ENCODE measurements at places on chromosomes 16 and 17.

DNA sequence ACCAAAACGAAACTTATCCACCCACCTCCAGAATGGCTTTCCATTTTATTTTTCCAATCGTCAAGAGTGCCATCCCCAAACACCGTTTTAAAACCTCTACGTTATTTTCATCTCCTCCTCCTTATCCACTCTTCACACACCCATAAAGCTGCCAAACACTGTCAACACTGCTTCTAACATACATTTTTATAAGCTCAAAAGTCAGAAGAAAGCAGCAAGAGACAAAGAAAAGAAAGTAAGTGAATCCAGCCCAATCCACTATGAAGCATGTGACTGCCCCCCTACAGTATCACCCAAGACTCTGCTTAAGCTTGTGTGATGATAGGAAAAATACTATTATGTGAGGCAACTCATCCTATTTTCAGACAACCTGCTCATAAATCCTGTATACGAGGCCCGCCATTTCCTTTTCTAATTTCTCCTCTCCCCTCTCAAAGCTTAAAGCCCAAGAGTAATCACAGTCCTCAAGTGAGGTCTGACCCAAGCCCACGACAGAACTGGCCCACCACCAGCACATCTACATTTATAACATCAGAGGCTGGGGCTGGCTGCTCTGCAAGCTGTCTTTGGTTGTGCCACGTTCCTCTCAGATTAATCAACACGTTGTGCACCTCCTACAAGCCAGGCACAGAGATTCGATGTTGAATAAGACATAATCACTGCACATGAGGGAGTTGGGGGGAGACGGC is 16.3 kb downstream of the USP31 start:
- DNase-seq: no peak

- no peak for DNase-seq
These were observed 1.7 kb upstream of the ALOX12 start for GRCh38 chr17:6994118-6994598.

DNA sequence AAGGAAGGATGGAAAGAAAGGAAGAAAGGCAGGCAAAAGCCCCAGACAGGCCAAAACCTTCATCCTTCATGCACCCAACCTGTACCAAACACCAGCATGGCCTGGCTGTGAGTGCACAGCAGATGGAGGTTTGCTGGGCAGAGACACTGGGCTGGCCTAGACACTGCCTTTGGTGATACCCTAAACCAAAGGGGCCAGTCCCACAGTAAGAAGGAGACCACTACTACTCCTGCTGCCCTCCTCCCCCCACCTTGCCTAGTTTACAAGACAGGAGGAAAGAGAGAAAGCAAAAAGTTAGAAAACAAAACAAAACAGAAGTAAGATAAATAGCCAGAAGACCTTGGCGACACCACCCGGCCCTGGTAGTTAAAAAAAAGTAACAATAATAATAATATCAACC is 19.1 kb downstream of the QPRT start:
- DNase-seq: no peak

- no peak for DNase-seq
These were observed 50.5 kb upstream of the ZNF750 start for GRCh38 chr17:82890339-82890730.

- DNase-seq: no peak
These were observed 69.4 kb downstream of the WSB1 start for GRCh38 chr17:27363326-27363725.

DNA sequence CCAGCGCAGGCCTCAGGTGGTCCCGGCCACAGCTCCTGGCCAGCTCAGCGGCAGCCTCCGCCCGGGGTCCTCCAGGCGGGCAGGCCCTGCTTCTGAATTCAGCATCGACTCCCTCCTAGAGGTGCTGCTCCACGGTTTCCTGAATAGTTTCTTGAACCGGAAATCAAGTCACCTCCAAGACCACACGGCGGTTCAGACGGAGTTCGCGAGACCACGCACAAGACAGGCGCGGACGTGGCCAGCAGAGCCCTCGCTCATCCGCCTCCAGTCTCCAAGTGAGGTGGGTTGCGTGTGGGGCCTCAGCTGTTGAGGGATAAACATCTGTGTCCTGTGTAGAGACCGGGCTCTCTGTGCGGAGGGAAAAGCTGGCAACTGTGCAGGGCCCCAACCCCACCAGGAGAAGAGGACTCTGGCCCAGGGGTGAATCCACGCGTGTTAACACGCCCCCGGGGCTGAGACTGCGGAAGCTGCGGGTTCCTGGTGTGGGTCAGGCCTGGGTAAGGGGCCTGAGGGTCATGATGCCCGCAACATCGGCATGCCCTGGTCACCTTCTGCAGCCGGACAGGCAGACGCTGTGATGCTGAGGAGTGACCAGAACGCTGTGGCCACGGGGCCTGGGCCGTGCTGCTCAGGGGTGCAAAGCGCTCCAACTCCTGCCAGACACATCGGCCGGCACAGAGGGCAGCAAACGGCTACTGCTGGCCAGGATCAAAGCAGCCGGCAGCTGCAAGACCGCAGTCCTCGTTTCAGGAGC is 55.0 kb upstream of the METRNL start:
- no peak for DNase-seq

DNA sequence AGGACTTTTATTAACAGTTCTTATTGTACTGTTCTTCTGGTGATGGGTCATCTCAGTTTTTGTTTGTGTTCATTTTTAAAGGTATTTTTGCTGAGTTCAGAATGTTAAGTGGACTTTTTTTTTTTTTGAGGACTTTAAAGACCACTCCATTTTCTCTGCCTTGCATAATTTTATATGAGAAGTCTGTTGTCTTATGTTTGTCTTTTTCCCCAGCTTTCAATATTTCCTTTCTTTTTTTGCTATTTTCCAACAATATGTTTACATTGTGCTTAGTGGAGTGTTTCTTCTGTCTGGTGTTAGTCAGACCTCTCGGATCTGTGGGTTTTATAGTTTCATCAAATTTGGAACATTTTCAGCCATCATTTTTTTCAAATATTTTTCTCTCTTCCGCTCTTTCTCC is 290.0 kb upstream of the TNRC6C start:
- no peak for DNase-seq

- DNase-seq: no peak
These were observed 16.0 kb upstream of the SPPL2C start for GRCh38 chr17:45828582-45829133.

DNA sequence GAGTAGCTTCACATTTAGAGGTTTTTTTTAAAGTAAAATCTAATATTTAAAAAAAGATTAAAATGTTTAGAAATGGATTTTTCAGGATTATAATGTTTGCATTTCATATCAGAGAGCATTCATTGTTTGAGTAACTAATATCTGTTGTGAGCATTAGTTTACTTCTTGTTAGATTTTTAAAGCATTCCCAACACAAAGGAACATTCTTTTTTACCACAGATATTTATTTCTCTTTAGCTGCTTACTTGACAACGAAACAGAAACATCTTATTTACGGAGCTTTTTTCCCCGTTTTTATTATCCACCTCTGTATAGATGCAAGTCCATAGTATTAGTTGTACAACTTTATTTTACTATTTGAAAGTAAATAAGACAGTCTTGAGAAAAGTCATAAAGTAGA is 53.0 kb downstream of the NFAT5 start:
- no peak for DNase-seq

GRCh38 chr16:59543641-59544040 is 809.5 kb upstream of the GOT2 start:
- no peak for DNase-seq

GRCh38 chr17:45942284-45942683 is 47.9 kb downstream of the MAPT start:
- DNase-seq: no peak

DNA sequence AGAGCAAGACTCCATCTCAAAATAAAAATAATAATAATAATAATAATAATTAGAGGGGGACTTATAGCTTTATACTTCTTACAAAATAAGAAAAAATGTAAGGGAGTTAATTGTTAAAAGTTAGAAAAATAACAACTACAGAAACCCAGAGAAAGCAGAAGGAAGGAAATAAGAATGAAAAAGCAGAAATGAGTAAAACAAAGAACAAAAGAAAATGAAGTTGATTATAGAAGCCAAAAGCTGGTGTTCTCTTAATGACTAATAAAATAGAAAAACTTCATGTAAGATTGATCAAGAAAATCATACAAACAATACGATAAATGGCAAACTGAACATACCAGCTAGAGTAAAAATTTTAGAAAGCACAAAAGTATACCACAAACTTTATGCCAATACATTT is 6.8 kb upstream of the NSMCE1 start:
- no peak for DNase-seq

DNA sequence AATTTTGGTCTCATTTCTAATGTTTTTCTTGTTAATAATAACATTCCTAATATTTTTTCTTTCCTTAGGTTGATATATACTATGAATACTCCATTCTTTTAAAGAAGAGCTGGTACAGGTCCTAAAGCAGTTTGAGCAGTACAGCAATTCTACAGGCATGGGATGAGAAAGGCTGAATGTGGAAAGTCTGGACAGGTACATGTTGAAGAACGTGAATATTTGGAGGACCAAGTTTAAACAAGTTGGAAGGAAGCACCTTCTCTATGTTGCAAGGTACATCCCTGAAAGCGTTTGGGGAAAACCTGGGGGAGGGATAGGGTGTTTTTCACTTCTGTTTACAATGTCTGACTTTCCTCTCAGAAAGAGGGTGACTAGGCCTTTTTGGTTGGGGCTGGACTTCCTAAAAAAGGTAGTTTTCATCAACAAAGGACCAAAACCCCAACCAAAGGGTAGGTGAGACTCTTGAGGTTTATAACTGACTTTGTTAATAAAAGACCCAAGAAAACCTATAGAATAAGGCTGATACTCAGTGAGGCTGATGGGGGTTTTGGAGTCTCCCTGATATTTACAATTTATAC is 95.9 kb upstream of the AXIN2 start:
- no peak for DNase-seq

- DNase-seq: no peak
These were observed 6.1 kb upstream of the ARHGAP23 start for GRCh38 chr17:38421871-38422827.

GRCh38 chr17:45243750-45244149 is 18.1 kb downstream of the SPATA32 start:
- DNase-seq: no peak

DNA sequence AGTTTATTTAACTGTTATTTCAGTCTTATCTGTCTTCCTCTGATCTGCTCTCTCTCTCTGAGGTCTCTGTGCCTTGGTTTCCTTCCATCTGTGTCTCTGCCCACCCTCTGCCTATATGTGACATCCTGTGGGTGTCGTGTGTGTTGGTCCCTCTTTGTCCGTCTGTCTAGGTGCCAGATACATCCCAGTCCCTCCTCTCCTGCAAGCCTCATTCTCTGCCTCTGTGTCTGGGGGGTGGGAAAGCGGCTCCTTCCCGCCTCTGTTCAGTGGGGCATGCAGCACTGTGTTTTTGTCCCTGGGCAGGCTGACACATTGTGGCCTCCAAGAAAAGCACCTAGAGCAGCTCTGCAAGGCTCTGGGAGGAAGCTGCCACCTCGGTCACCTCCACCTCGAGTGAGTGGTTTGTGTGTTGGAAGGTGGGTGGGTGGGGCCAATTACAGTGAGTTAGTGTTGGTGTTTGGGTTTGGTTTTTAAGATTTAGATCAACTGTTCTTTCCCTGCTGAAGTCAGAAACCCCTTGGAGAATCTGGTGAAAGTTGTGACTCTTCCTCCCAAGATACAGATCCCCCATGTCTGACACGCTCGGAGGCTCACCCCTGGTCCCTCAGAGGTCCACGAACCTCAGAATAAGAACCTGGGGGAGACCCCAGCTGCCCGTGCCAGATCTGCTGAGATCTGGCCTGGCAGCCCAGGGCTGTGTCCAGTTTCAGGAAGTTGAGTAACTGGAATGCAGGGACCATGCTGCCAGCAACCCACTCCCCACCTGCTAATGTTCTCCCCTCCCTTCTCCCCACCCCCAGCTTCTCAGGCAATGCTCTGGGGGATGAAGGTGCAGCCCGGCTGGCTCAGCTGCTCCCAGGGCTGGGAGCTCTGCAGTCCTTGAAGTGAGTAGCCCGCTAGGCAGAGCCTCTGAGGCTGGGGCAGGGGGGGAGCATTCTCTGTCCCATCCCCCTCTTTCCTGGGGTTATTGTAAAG is 50.9 kb upstream of the CPNE2 start:
- DNase-seq: no peak

GRCh38 chr17:37466471-37466870 is 23.2 kb upstream of the DUSP14 start:
- DNase-seq: no peak

DNA sequence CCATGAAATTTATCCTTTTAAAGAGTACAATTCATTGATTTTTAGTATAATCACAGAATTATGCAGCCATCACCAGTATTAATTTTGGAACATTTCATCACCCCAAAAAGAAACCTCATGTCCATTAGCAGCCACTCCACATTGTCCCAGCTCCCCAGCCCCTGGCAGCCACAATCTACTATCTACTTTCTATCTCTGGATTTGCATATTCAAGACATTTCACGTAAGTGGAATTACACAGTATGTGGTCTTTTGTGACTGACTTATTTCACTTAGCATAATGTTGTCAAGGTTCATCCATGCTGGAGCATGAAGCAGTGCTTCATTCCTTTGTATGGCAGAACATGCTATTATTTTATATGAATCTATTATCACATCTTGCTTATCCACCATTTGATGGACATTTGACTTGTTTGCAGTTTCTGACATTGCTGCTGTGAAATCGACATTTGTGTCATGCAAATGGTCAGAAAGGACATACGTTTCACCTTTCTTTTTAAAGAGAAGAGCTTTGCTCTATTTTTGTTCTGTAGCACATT is 10.7 kb downstream of the METTL9 start:
- DNase-seq: no peak

DNA sequence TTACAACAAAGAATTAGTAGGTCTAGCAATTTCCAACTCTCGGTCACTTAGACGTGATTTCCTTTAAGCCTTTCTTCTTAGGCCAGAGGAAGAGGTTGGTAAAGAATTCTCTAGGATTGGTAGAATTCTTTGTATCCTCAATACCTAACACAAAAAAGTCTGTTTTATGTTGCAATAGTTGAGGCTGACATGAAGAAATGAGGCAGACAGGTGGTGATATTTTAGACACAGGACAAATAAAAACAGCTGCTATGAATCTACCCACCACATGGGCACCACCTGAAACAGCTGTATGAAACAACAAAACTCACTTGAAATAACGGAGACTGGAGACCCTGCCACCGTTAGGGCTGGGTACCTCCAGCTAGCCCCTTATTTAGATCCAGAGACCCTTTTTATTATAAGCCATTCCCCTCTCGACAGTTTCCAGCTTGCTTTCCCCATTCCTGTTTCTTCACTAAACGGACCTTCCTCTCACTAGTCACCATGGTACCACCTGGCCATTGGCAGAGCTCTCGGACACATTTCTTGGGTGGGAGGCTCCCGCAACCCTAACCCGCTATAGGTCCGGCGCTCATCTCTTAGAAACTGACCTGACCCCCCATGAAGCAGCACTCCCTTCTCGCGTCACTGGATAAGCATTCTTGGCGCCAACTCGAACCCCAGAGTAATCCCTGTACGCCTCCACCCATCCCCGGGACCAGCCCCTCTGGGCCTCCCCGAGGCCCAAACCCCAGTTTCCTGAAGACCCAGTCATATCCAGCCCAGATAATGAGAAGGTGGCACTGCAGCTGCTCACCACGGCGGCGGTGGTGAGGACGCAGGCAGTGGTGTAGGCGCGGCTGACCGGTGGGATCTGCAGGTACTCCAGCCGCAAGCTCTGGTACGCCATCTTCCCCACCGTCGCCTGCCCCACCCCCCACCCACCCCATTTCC is at the start of gene DERL2:
TSS of gene DERL2 (minus strand) at position 909 of the 936 bp plus-strand sequence. CDS start at position 892, 17 bp downstream.
- no peak for DNase-seq

GRCh38 chr16:88803264-88803987 is at the start of gene CDT1:
TSS of gene CDT1 (plus strand) at chr16:88803789. CDS start at chr16:88803832, 43 bp downstream.
- peak; percentile 43 for DNase-seq
